Hippocampal formation (tissue), 2 donors: ENCODE measurements at places on chromosomes 11 and 22.

DNA sequence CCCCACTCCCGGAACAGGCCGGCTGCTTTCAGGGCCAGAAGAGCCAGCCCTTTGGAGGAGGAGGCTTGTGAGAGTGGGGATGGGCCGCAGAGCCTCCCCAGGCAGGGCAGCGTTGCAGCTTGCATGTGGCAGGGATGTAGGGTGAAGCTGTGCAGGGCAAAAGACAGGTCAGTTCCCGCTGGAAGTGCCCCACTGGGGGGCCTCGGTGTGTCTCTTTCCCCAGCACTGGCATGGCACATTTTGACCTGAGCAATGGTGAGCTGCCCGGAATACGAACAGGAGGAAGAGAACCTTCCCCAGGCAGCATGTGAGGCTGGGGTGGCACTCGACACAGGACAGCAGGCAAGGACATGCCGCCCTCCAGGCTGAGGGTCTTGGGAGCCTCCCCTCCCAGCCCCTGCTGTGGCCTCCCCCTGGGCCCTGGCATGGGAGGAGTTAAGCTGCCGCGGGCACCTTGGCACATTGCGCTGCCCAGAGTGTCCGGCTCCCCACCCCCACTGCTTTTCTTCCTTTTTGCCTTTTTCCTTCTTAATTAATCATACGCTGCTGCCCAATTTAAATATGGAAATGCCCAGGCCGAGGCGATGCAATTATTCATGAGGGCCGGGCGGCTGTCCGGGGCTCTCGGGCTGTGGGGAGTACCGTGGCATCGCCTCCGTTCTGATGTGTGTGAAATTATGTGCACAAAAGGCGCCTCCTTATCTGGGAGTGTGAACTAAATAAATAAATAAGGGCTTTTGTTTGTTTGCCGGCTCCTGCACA is 76.0 kb upstream of the WNT7B start:
- DNase-seq: no peak

GRCh38 chr11:124900464-124900863 is 2.8 kb upstream of the ROBO4 start:
- DNase-seq: no peak

DNA sequence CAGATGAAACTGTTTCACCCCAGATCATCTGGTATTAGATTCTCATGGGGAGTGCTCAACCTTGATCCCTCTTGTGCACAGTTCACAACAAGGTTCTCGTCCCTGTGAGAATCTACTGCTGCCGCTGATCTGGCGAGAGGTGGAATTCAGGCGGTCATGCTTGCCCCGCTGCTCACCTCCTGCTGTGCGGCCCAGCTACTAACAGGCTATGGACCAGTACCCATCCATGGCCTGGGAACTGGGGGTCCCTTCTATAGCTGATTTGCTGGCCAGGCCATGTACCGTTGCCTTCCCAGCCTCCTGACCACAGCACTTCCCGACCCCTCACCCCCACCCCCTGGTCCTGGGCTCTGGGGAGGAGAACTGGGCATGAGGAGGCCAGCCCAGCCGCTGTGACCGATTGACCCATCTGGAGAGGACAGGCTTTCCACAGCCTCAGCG is 2.6 kb downstream of the PHLDA2 start:
- no peak for DNase-seq

- DNase-seq: no peak
Observed at GRCh38 chr11:29629286-29629685, 387.5 kb downstream of the KCNA4 start.

DNA sequence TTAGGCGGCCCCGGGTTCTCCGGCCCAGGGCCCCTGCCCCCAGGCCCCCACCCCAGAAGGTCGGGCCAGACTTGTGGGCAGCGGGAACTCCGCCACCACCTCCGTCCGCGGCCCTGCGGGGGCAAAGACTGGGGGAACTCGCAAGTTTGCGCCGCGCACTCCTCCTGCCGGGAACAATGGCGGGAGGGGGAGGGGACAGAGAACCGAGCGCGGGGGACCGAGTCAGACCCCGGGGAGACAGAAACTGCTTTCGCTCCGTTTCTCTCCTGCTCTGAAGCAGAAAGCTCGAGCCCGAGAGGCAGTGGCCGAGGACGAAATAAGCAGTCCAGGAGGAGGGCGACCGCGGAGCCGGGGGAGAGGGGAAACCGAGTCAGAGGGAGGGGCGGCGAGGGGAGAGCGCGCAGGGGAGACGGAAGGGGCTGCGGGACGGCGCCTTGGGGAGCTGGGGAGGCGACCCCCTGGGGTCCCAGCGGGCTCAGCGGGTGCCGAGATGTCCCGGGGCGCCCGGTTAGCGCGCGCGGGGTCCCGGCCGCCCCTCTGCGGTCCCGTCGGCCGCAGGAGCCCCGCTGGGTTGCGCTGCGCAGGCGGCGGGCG is 555 bp downstream of the TP53I11 start:
- DNase-seq: no peak

DNA sequence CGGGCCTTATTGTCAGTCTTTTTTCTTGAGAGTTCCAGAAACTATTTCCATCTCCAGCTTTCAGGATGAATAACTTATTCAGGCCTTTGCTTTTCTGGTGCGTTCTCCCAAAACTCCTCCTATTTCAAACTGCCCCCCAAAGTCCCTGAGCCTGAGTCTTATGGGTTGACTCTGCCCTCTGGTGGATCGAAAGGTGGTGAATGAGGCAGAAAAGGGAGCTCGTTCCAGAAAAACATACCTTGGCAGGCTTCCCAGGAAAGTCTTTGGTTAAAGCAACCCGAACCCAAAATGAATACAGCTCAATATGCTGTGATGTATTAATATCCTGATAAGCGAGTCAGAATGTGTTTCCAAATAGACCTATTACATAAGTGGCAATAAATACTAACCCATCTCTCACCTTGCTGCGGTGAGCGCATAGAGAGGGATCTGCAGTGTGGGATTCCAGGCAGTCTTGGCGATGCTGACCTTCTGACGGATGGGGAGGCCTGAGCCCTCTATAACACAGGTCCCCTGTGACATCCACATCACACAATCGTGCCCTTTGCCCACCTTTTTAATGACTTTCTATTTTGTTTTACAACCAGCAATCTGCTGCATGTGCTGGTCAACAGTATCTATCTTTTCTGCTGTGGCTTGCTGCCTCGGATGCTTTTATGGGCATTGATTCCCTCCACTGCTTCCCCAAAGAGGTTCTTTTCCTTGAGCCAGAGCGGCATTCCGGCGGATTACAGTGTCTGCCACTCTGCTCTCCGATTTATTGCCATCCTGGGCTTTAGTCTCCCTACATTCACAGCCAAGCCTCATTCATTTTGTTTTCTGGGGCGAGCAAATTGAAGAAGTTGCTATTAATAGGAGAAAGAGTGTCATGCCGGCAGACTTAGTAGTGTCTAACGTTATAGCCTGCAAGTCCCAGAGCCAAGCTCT is 756.8 kb downstream of the NTM start:
- peak; percentile 83 for DNase-seq
